Caki2 (cell line): ENCODE measurements at places on chromosomes 13 and 19. TPM values are rescaled to one million over a fixed set of nuclear protein-coding genes. Genes with fewer than 3 reads are reported as not detected.

- DNase-seq, result no peak
Observed at GRCh38 chr19:31280287-31281006, 68.8 kb downstream of the TSHZ3 start.

- DNase-seq, result no peak
Observed at GRCh38 chr13:47306991-47307390, 410.1 kb upstream of the HTR2A start.

GRCh38 chr19:31943191-31943661 is 402.2 kb upstream of the ZNF507 start:
- no peak for DNase-seq

DNA sequence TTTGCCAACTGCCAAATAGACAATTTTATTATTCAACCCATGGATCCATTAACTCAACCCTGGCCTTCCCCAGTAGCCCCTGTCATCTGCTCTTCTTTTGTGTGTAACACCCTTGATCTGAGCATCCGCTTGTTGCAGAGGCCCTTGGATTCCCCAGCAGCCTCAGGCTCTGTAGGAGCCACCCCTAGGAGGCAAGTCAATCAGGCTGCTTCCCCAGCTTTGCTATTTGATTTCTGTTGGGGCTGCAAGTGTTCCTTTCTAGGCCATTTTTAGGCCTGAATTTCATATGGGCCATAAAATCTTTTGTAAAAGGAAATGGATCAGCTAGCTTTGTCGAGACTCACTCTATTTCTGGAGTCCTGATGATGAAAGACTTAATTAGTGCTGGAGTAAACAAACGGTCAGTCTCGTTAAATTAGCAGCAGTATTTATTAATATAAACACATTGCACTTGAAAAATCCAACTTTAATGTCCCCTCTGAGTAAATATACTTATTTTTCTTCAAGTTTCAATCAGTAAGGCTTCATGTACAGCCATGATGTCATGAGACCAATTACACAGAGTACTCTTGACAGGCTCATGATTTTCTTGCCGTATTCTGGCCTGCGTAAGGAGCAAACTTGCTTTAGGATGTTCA is 105.3 kb downstream of the RGCC start:
- DNase-seq, result no peak

GRCh38 chr13:85675151-85675907 is 123.9 kb downstream of the SLITRK6 start:
- DNase-seq, result no peak

GRCh38 chr13:75480671-75481175 is 1.2 kb downstream of the TBC1D4 start:
- DNase-seq, result peak; percentile 58

- DNase-seq, result no peak
Observed at GRCh38 chr13:40058757-40059236, 403.3 kb downstream of the COG6 start.

DNA sequence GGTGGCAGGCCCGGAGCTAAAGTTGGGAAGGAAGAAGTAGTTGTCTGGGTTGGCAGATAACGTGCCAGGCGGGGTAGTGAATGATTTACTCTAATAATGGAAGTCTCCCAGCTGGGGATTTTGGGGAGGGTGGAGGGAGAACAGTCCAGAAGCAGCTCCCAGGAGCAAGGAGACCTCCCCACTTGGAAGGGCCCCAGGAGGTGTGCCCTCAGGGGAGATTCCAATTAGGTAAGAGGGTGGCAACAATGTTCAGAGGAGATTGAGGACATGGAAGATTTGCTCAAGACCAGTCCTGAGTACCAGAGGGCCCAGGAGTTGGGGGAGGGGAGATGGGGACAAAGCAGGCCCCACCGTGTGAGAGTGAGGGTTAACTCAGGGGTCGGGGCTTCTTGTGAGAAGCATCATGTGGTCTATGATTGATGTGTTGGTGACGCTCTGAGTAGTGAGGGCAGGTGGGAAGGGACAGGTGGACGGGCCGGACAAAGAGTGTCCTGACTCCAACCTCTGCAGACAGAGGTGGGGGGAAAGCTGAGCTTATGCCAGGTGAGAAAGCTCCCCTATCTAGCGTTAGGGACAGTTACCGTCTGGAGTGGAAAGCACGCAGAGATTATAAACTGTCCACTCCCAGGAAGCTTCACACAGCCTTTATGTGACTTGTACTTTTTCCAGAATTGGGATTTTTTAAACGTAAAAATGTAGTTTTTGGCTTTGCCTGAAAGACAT is 3.5 kb downstream of the SPINT2 start:
- peak; percentile 96 for DNase-seq

DNA sequence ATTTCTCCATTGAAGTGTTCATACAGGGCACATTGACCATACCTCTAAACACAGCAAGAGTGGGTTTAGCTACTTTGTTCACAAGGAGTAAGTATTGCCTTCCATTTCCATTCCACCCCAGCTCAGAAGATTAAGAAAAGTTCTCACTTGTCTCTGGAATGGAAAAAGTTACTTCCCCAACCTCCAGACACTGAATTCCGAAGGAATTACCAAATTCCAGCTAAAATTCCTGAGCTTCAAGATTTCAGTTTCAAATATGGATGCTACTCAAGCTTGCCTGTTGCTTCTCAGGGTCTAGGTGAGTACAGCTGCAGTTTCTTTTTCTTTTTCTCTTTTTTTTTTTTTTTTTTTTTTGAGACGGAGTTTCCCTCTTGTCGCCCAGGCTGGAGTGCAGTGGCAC is 33.6 kb downstream of the TEX26 start:
- DNase-seq, result no peak

DNA sequence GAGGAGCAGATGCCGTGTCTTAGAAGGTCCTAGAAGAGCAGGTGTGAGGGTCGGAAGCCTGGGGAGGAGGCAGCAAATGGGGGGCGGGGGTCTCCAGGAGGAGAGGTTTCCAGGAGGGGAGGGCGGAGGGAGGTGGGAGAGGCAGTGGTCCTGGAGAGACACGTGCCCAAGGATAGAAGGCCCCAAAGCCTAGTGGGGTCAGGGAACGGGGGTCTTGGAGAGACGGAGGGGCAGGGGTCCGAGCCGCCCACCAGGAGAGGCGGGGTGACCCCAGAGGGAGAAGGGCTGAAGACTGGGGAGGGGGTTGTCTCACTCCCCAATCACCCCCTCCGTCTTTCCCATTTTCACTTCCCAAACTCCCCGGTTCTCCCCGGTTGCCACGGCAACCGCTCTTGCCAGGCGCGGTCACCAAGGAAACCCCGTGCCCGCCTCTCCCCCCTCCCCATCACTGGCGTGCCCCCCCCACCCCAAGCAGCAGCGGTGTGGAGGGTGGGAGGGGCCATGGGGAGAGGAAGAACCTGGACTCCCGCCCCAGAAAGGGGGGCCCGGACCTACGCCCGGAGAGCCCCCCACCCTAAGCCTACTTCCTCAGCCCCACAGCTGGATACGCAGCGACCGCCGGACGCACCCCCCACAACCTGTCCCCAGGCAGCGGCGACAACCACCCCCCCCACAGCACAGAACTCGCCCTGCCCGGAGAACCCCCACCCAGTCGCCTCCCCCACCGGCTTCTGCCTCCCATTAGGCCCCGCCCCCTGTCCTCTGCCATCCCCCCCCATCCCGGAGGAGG is 988 bp downstream of the LRRC4B start:
- no peak for DNase-seq

MIA gene
- total RNA-seq, result not detected in 2 replicates

GRCh38 chr19:29259153-29259552 is 46.2 kb upstream of the UQCRFS1 start:
- DNase-seq, result peak; percentile 19

OLFM2 gene
- total RNA-seq, result 1.4 and 13.5 TPM in 2 replicates

KIR3DL2 gene
- not detected in 2 replicates for total RNA-seq

CACNG6 gene
- total RNA-seq, result not detected in 2 replicates

DNA sequence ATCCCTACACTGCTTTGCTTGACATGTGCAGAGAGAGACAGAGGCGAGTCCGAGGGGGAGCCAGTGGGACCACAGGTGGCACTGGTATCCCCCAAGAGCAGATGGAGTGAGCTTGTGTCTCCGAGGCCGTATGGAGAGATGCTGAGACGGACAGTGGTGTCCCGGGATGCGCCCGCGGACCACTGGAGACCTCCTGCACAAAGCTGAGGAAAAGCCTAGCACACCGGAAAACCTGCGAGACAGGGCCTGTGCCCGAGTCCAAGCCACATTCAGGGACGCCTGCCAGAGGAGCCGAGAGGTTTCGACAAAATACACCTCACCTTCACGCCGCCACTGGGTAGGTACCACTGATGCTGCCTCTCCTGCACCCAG is 66.0 kb upstream of the ZNF527 start:
- no peak for DNase-seq

DNA sequence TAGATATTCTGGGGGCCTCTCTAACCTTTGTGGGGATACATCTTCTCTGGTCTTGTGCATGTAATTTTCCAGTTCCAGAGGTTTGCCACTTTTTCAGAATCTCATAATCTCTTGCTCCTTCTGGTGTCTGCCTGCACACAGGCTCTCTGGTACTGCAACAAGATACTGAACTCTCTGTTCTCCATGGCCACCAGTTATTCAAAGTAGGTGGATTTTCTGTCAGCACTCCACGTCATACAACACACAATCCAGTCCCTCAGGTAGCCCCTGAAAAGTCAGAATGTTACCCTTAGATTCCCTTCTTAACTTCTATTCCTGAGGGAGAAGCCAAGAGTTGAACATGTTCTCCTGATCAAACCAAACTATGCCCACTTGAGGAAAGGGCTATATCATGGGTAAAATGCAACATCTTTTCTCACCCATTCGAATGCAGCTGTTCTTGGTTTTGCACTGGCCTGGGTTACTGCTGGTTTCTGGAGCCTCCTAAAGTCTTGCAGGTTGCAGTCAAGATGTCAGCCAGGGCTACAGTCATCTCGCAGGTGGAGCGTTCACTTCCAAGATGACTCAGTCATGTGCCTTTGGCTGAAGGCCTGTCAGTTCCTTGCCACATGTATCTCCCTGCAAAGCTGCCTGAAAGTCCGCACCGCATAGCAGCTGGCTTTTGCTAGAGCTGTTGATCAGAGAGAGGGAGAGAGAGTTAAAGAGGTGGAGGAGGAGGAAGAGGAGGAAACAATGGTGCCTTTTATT is 57.7 kb upstream of the TUBA3C start:
- no peak for DNase-seq

NUDT15 gene
- 18.1 and 19.0 TPM in 2 replicates for total RNA-seq

SCN1B gene
- 3.3 and 4.3 TPM in 2 replicates for total RNA-seq

- DNase-seq, result no peak
Observed at GRCh38 chr13:31894931-31895330, 136.6 kb upstream of the FRY start.

OPA3 gene
- total RNA-seq, result 9.4 and 14.1 TPM in 2 replicates

DNA sequence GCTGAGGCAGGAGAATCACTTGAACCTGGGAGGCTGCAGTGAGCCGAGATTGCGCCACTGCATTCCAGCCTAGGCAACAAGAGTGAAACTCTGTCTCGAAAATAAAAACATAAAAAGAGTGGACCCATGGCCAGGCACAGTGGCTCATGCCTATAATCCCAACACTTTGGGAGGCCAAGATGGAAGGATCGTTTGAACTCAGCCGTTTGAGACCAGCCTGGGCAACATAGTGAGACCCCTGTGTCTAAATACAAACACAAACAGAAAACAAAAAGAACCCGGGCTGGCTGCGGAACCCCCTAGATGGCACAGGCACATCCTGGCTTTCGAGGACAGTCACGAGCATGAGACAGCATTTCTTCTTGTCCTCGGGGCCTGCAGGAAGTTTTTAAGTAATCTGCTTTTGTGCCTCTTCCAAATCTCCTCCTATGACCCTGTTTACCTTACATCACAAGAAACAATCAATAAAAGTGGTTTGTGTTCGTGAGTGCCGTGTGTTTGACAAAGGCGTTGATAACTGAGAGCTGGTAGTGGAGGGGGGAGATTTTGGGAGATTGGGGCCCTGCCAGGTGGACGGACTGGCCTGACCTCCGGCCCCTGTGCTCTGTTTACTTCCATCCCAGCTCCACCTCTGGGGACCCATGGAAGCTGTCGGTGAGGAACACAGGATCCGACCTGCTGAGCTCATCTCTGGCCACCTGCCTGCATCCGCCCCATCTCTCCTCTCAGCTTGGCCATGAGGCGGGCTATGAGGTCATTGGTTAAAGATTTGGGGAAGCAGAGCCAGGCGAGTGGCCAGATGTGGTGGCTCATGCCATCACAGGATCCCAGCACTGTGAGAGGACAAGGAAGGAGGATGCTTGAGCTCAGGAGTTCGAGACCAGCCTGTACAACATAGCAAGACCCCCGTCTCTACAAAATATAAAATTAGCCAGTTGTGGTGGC is 5.9 kb upstream of the GDF15 start:
- peak; percentile 99 for DNase-seq

CERS1 gene
- total RNA-seq, result 7.7 and 13.1 TPM in 2 replicates

DNA sequence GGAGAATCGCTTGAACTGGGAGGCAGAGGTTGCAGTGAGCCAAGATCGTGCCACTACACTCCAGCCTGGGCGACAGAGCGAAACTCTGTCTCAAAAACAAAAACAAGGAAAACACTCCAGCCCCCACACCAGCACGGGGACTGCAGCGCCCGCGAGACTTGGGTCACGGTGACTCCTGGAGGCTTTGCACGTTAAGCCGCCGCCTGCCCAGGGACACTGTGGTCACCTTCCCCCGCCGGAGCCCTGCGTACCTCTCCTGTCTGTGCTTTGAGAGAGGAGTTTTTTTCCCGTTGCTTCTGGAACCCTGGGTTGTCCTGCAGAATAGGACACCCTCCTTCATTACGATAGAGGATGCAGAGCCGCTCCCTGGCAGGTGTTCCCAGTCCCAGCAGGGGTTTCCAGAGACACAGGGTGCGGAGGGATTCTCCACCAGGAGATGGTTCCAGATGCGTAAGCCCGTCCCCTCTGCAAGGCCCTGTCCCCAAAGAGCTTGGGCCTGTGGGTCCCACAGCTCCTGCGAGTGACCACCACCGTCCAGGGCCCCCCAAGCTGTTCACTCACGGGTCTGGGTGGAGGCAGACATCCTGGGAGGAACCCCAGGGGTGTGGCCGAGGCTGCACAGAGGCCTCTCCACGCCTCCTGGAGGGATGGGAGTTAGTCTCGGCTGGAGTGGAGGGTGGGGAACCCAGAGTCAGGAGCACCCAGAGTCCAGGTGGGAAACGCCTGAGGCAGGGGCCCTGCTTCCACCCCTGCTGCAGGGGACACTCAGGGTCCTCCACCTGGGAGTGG is 42.8 kb upstream of the NDUFS7 start:
- DNase-seq, result no peak

DNA sequence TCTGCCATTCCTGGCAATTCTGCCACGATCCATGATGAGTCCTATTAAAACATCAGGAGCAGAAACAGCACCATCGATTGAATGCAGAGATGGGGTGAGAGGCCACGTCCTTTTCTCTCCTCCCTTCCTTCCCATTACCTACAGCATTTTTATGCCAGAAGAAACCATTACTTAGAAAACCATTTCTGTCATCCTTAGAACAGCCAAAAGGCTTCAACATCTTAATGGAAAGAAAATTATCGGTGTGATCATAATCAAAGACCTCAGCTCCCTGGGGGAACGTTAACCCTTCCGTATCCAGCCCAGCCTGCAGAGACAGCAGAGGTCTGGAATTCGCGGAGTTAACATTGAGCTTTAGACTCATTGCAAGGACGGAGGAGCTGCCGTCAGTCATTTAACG is 56.0 kb upstream of the SIAH3 start:
- DNase-seq, result no peak

ICAM1 gene
- total RNA-seq, result 0.43 TPM in 1 of 2 replicates, not detected in the other

GRCh38 chr19:12913851-12914690 is 5.0 kb downstream of the SYCE2 start:
- no peak for DNase-seq

- no peak for DNase-seq
Observed at GRCh38 chr19:2015608-2015950, at the start of gene BTBD2. Gene BTBD2 (minus strand): TSS chr19:2015714. CDS start chr19:2015703, 11 bp downstream.

- DNase-seq, result no peak
Observed at GRCh38 chr19:690203-690602, 5.0 kb downstream of the PRSS57 start.
